ENCODE measurements at places on chromosomes 5 and 9.

GRCh38 chr5:99004960-99005359 lies 76.2 kb upstream of the CHD1 start:
- DNase-seq = no peak

GRCh38 chr5:123264394-123264793 lies 158.8 kb downstream of the CEP120 start:
- DNase-seq = no peak

DNA sequence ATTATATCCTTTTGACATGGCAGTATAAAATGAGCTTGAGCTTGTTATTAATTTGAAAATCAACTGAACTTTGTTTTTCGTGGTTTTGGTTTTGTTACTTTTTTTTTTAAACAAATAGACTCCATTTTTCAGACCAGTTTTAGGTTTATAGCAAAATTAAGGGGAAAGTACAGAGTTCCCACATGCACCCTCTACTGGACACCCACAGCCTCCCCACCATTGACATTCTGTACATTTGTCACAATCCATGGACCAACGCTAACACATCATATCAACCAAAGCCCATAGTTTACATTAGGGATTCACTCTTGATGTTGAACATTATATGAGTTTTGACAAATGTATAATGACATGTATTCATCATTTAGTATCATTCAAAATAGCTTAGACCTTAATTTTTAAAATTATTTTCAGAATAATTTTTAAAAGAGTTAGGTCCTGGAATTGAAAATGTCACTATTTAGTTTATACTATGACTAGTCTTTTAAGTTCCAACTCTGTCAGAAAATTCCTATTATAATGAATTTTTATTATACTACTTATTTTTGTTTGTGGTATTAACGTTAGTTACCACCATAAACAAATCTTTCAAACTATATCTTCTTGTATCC lies 35.3 kb upstream of the JMY start:
- DNase-seq = peak; percentile 5

DNA sequence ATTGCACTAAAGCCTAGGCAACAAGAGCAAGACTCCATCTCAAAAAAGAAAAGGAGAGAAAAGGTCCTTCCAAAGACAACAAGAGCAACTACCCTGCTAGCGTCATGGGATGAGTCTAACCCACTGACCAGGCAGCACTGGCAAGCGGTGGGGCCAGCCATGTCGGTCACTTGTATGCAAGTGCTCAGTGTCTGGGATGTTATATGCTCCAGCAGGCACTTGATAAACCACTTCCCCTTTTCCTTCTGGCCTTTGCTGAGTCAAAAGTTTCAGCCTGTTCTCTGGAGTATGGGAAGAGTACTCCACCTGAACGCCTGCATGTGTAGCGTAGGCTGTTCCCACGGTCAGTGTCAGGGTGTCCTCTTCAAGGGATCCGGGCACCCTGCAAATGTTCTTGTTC lies 9.2 kb upstream of the MXD3 start:
- DNase-seq = no peak

- DNase-seq = no peak
These were observed 84.0 kb downstream of the RAB3C start for GRCh38 chr5:58666598-58667581.

- DNase-seq = peak; percentile 66
These were observed 11.8 kb upstream of the EXOC3 start for GRCh38 chr5:431001-431710.

DNA sequence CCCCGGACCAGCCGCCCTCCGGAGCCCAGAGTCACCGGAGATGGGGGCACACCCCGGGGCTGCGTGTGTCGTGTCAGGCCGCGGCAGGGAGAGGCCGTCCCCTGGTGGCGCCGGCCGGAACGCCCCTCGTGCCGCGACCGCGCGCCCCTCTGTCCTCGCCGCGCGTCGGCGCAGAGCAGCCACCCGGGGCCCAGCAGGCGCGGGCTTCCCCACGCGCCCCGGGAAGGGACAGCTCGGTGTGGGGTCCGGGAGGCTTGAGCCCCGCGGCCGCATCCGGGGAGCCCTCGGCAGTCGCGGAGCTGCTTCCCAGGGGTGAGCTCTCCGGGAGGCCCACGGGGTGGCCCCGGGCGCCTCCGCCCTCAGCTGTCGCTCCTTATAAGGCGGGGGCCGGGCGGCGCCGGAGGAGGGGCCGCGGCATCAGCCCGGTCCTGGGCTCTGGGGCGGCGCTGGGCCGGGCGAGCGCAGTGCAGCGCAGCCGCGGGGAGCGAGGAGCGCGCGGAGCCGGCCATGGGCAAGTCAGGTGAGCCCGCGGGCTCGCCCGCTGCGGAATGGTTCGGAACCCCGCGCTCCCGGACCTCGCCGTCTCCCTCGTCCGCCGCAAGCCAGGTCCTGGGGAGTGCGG lies at the start of gene GLIPR2:
Gene GLIPR2, plus strand, starts transcription at position 462 of the 622 bp plus-strand sequence. Its CDS starts 46 bp downstream, at position 508.
- peak; percentile 40 for DNase-seq

DNA sequence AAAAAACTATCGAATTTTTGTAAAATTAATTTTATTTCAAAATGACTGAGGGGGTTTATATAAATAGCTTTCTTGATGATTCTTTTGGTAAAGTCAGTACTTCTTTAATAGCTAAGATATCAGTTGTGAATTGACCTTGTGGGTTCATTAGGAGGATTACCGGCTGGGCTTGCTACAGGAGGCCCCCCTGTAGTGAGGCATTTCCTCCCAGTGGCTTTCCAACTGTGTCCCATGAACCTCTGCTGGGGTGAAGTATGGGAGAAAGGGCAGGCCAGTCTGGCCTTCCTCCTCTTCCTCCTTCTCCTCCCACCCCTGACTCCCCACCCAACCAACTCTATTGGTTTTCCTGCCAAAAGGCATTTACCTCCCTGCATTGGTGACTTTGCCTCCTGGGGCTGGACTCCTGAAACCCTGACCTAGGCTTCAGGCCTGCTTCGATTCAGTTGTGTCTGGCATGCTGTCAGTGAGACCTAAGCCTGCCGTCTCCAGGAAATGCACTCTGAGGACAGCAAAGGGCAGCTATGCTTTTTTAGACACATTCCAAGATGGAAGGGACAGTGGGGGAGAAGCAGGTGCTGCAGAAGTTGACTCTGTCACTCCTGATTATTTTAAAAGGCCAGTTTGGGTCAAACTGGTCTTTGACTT lies 144.8 kb downstream of the HSPA4 start:
- no peak for DNase-seq

DNA sequence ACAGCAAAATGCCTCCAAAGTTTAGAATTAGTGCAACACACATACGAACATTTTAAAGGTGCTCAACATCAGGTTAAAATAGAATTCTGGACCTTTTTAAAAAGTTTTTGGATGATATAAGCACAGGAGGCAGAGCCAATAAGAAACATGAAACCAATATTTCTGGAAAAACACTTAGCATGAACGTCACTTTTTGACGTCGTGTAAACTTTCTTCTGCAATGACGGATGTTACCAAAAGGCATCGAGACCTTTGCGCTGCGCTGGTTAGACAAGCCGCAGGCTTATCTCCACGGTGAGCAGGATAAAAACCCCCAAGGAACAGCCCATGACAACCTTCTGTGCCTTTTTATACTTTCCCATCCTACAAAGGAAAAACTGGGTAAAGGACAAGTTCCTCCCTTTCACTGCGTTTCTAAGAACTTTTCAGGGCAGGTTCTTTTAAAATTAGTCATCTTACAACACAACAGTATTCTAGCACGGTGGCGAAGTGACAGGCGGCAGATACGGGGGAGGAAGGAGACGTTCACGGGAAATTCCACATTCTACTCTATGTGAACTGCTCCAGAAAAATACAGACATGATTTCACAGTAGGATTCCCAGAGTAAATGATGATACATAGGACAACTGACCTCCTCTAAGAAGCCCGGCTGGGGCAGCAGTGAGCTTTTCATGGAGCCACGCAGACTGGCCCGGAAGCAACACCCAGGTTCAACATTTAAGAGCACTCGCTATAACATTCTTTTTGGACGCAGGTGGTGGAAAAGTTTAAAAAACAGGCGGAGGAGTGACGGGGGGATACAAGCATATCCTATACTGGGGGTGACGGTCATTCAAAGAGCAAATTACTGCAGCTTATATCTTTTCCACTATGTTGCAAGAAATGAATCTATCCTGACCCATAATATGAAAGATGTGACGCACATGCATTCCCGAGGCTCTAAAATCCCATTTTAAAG lies 52.4 kb downstream of the USP20 start:
- DNase-seq = no peak

DNA sequence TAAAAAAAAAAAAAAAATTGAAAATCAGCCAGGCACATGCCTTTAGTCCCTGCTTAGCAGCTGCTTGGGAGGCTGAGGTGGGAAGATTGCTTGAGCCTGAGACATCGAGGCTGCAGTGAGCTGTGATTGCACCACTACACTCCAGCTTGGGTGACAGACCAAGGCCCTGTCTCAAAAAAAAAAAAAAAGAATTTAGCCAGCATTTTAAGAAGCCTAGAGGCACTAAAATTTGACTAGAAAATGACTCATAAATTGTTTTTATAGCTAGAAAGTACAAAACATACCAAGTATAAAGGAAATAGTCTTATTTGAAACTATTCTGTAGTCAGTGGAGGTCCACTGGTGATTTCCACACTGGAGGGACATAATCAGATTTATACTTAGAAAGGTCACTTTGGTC lies 17.5 kb downstream of the LRRC70 start:
- no peak for DNase-seq

GRCh38 chr5:108798513-108799265 lies 51.0 kb downstream of the FER start:
- DNase-seq = no peak

GRCh38 chr9:82363198-82363597 lies 374.6 kb downstream of the SPATA31D1 start:
- DNase-seq = peak; percentile 88

DNA sequence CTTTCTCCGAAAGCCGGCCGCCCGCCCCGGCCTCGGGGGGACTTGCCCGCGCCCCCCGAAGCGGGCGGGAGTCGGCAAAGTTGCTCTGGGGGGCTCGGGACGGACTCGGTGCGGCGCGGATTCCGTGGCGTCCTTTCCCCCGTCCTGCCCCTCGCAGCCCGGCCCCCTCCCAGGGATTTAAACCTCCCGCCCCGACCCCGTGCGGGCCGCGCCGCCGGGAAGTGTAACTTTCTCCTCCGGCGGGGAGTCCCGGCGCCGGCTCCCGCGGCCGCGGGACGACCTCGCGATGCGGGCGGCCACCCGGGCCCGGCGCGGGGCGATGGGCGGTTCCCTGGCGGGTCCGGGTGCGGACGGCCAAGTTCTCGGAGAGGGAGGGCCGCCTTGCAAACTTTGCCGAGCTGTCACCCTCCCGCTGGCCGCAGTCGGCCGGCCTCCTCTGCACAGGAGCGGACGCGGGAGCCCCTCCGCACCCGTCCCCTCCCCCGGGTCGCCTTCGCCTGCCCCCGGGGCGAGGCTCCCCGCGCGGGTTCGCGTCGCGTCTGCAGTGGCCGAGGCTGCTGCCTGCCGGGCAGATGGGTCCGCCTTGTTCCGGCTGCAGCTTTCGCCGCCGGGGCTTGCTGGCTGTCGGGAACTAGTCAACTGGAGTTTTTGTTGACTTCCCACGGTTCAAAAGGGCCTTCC lies 732 bp downstream of the PBX3 start:
- no peak for DNase-seq

- DNase-seq = no peak
These were observed 2.4 kb upstream of the MACIR start for GRCh38 chr5:103256178-103256577.

DNA sequence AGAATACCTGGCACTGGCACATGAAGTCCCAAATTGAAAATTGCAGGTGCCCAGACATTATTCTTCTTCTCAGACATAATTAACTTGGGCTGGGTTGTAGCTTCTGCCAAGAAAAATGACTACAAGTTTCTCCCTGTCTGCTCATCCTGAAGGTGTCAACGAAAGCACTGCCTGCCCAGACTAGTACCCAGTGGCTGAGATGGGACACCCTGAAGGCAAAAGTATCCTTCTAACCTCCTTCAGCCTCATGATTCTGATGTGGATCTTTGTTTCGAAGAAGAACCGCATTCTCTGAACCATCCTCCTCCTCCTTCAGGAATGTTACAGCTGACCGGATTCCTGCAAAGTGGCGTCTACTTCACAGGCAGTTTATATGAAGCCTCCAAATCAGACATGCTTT lies 161.1 kb upstream of the FST start:
- no peak for DNase-seq

DNA sequence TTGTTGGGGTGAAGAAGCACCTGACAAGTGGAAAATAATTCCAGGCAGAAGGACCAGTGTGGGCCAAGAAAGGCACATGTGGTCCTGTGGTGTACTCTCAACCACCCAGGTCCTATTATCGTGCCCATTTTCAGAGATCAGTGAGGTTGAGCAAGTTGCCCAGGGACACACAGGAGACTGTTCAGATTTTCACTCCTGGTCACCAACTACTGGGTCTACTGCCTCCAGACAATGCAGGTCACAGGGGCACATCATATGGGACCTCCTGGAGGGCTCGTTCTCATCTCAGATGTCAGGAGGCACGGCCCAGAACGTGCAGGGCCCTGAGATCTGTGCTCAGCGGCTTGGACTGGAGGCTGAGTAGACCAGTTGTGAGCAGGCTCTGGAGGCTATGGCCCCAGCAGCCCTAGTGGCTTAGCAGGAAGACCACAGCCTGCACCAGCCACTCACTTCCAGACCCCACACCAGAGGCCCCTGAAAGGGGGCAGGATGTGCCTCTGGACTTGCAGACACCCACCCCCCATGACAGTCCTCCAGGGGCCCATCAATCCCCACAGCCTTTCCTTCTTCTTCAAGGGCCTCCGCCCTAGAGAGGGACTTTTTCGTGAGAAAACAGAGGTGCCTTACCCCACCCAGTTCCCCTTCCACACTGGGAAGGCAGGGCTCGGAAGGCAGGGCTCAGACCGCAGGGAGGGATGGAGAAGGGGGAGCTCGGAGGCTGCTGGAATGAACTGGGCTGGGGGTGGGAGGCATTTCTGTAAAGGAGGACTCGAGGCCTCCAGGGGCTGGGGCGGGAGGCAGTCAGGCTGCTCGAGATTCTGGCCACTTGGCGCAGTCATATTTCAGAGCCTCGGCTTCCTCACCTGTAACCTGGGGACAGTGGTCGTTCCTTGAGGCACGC lies 82.7 kb upstream of the NEURL1B start:
- DNase-seq = no peak

DNA sequence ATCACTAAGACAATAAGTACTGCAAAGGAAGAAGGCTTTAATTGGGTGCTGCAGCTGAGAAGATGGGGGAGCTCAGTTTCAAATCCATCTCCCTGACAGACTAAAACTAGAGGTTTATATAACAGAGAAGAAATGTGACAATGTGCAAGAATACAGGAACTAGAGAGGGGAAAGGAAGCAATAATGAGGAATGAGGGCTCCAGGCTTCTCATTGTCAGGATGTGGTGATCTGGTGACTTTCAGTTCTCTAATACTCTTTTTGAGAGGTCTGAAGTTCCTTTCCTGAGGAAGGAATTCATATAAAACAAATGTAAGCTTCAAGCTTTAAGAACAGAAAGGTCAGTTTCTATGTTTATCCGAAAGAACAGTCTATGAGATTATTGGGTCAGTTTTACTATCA lies 42.5 kb upstream of the SPATA31E1 start:
- no peak for DNase-seq

- no peak for DNase-seq
These were observed 36.9 kb downstream of the PCSK5 start for GRCh38 chr9:75927356-75927755.

DNA sequence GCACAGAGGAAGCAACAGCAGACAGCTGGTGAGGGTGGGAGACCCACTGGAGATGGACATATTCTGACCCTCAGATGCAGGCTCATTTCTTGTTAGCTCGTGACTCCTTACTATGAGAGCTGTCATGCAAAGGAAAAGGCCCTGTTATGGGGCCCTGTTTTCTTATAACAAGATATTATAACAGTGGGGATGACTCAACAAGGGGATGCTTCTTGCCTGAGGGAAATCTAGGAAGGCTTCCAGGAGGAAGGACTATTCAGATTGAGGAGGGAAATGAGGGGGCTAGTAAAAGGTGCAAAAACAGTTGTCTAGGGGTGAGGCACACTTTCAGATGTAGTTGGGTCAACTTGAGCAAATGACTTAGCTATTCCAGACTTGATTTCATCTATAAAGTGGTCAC lies 83.0 kb downstream of the DAB2IP start:
- no peak for DNase-seq
